ENCODE measurements at places on chromosomes 4 and X. TPM values are rescaled to one million over a fixed set of nuclear protein-coding genes. Genes with fewer than 3 reads are reported as not detected.

- no peak for DNase-seq
These were observed 2.7 kb upstream of the ARSJ start for GRCh38 chr4:113982181-113982580.

- DNase-seq = no peak
These were observed 2182.5 kb upstream of the AGA start for GRCh38 chr4:179624768-179625181.

- no peak for DNase-seq
These were observed 65.3 kb upstream of the DRD5 start for GRCh38 chr4:9716093-9716492.

DNA sequence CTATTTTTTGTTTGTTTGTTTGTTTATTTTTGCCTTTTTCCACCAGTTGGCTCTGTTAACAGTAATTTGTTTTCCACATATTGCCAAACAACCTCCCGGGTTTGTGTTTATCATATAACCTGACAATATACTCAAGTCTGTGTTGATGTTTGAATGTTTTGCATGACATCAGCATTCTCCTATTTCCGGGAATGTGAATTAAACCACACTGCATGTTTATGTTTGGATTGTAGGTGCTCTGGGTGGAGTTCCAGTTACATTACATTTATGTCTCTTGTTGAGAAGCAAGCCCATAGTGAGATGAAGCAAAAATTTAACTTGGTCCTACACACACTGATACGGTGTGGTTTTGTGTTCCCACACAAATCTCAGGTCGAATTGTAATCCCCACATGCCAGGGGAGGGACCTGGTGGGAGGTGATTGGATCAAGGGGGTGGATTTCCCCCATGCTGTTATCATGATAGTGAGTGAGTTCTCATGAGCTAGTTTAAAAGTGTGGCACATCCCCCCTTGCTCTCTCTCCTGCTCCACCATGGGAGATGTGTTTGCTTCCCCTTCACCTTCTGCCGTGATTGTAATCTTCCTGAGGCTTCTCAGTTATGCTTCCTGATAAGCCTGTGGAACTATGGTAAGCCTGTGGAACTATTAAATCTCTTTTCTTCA, 54.4 kb upstream of the CLNK start:
- no peak for DNase-seq

The GPAT3 gene
- total RNA-seq = 19.4 TPM

Data from hematopoietic multipotent progenitor cell (in vitro differentiated cells).